Activated CD4-positive, alpha-beta T cell treated with anti-CD3 and anti-CD28 coated beads, Interleukin-2, amount 10 ng/mL, durations not matched to agents 24 days and 14 days (primary cell): ENCODE measurements at places on chromosomes 7 and 10. TPM values are rescaled to one million over a fixed set of nuclear protein-coding genes. Genes with fewer than 3 reads are reported as not detected.

- peak; percentile 68 for DNase-seq
- H3K4me1 ChIP-seq = no peaks in the 10 kb centered on the region
- H3K4me3 ChIP-seq = no peak overlapping the region
- no peaks in the 10 kb centered on the region for H3K36me3 ChIP-seq
Observed at GRCh38 chr10:63977329-63977923, 456.2 kb downstream of the REEP3 start.

- H3K36me3 ChIP-seq = no peaks in the 10 kb centered on the region
- H3K4me3 ChIP-seq = no peak overlapping the region
- no peaks in the 10 kb centered on the region for H3K27me3 ChIP-seq
- DNase-seq = no peak
- no peak overlapping the region for H3K27ac ChIP-seq
- no peaks in the 10 kb centered on the region for H3K4me1 ChIP-seq
Observed at GRCh38 chr7:33849004-33849403, 56.3 kb upstream of the BMPER start.

DNA sequence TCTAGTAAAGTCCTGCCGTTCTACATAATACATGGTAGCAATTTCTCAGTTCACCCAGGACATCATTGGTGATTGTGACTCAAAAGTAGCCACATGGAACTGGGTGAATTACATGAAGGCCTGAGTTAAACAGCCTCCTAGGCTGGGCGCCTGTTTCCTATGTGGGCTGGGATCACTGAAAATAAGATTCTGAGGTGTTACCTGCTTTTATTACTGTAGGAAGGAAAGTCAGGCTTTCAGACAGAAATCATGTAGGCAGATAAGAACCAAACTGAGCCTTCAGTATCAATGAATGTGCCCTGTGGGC lies 160.4 kb downstream of the CAMK1D start:
- H3K27me3 ChIP-seq = no peaks in the 10 kb centered on the region
- no peak overlapping the region for H3K4me3 ChIP-seq
- DNase-seq = no peak
- H3K36me3 ChIP-seq = no peaks in the 10 kb centered on the region

DNA sequence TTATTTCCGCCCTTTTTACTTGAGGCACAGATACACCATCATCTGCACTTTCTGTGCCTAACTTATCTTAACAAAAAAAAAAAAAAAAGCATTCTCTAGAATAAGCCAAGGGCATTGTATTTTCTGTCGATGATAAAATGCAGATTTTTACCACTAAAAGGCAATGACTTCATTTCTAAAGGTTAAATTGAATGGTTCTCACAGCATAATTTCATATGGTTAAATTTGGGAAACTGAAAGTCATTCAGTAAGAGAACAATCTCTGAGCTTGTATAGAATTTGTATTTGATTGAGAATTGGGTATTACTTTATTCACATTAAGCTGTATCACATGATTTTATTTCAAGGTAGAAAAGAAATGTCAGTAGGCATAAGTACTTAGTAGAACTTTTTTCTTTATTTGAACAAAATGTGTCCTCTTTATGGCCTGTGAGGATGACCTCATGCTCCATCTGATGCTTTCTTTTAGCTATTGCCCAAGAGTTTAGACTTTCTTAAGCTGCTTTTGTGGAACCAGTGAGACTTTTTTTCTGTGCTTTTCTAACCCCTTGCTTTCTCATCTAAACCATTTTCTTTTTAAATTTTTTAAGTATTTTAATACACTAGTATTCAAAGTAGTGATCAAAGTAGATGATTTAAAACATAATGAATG lies 110.3 kb downstream of the LRRC4 start:
- H3K36me3 ChIP-seq = peaks cover 2% of the 10 kb centered on the region
- H3K4me3 ChIP-seq = no peak overlapping the region
- peaks cover 9% of the 10 kb centered on the region for H3K4me1 ChIP-seq
- H3K27me3 ChIP-seq = no peaks in the 10 kb centered on the region

DNA sequence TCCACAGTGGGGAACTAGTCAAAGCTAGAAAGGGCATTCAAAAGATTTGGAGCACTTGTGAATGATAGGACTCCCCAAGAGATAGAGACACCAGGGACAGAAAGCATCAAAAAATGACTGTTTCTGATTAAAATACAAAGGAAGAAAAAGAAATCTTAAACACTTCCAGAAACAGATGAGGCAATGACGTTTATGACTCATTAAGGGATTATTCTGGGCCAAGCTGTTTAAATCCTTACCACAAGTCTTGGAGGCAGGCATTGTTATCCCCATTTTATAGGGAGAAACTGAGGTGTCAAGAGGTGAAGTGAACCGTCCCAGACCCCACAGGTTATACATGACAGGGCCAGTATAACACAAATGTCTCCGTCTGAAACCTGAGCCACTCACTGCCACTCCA lies 68.3 kb upstream of the AMPH start:
- no peaks in the 10 kb centered on the region for H3K4me1 ChIP-seq
- H3K36me3 ChIP-seq = no peaks in the 10 kb centered on the region
- peaks cover 7% of the 10 kb centered on the region for H3K27me3 ChIP-seq
- no peak overlapping the region for H3K4me3 ChIP-seq
- no peak overlapping the region for H3K27ac ChIP-seq

DNA sequence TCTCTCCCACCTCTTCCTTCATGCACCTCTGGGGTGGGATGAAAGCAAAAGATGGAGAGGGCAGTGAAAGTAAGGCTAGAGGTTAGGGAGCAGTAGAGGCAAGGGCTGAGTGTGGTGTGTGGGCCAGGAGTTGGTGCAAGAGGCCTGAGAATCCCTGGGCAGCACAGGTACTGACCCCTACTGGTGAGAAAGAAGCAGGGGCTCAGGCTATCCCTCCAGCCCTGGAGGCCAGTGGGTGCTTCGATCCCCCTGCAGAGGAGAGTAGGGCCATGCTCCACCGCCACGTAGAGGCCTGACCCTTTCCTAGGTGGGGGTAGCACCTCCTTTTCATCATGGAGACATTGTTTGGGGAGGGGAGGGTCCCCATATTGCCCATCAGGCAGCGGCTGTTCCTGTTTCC lies 9.8 kb downstream of the CDHR1 start:
- H3K4me1 ChIP-seq = no peaks in the 10 kb centered on the region
- no peak for DNase-seq
- H3K4me3 ChIP-seq = no peak overlapping the region
- H3K27me3 ChIP-seq = peaks cover 16% of the 10 kb centered on the region

Gene HHEX
- 0.19 and 0.31 TPM in 2 replicates for total RNA-seq

Gene SLC16A9
- 4.4 and 4.5 TPM in 2 replicates for total RNA-seq

Gene TDRD1
- total RNA-seq = 0.16 and 0.21 TPM in 2 replicates

GRCh38 chr10:100566561-100566960 lies 30.8 kb downstream of the HIF1AN start:
- peaks cover 4% of the 10 kb centered on the region for H3K4me1 ChIP-seq
- no peak overlapping the region for H3K4me3 ChIP-seq
- peaks cover 24% of the 10 kb centered on the region for H3K27me3 ChIP-seq
- no peak for DNase-seq

GRCh38 chr10:97788552-97789442 lies 17.0 kb upstream of the SFRP5 start:
- H3K4me1 ChIP-seq = peaks cover 4% of the 10 kb centered on the region
- H3K27me3 ChIP-seq = peaks cover 15% of the 10 kb centered on the region
- no peak overlapping the region for H3K4me3 ChIP-seq
- H3K36me3 ChIP-seq = no peaks in the 10 kb centered on the region
- no peak overlapping the region for H3K27ac ChIP-seq
